ENCODE measurements at places on chromosomes 7 and 10.

DNA sequence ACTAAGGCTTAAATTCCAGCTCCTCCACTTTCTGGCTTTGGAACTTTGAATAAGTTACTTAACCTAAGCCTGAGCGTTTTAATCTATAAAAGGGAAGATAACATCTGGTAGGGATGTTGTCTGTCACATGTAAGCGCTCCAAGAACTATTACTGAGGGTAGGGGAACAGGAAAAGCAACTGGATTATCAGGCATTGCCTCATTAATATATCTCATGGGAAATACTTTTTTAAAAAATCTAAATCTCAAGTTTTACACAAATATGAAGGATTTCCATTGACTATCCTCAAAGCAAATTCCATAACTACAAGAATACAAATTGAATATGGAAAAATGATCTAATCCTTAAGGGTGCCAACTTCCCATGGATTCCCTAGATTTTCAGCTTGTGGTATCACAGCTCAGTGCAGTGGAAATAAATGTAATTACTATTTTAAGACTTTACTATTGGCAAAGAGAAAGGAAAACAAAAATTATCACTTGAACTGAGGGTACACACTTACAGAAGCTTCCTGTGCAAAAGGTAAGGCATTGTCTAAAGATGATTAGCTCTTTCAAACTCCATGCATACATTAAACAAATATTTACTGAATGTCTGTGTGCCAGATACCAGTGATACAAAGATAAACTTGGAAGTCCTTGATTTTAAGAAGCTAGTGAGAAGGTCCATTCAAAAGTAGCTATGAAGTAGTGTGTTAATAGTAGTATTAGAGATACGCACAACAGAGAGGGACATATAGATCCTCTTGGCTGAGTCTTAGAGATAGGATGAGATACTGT lies 38.4 kb downstream of the NT5C2 start:
- no peak for DNase-seq

DNA sequence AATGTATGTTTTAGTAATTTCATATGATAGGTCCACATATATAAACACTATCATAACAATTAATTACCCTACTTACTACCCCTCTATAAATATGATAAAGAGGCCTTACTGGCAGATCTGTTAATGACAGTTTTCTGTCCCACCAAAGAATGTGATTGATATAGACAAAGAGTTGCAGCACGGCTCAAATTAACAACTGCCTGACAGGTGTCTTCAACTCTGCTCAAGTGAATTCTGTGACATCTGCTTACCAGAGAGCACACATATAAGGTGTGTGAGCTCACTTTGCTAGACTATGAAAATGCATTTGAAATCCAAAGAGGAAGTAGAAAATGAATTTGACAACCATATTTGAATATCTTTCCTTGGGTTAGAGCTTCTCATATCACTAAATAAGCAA lies 36.6 kb downstream of the CACNA2D1 start:
- DNase-seq = no peak

DNA sequence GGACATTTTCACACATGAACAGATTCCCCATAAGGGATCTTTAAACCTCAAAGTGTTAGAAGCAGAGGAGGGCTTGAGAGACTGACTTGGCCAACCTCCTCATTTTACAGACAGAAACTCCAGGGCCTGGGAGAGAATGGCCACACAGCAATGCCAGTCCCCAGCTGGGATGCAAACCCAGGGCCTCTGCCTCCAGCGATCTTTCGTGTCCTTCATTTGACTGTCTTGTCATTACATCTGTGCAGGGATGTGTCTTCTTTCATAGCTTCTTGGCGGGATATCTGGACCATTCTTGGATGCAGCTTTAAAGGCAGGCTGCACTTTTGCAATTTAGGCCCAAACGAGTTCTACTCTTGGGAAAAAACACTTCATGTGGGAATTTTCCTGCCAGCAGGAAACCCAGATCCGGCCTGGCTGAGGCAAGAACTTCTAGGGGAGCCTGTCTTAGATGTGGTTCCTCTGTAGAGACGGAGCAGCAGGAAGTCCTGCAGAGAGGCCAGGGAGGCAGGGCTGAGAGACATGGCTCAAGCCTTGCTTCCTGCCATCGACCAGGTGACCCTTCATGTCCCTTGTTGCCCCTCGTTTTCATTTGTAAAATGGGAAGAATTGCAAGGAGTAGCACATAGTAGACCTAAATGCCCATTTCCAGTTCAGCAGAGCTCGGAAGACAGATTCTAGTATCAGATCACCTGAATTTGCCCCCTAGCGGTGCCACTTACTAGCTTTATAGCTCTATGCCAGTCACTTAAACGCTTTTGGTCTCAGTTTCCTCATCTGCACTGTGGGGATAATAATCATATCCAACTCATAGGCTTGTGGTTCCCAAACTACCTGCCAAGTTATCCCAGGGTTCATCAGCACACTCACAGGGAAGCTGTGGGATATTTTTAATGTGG lies 43.9 kb upstream of the SLC29A3 start:
- DNase-seq = no peak

- no peak for DNase-seq
Observed at GRCh38 chr7:113026941-113027340, 59.7 kb downstream of the GPR85 start.

- no peak for DNase-seq
Observed at GRCh38 chr10:74047304-74047703, 49.4 kb downstream of the VCL start.
